ENCODE measurements at places on chromosomes 16 and 17.

DNA sequence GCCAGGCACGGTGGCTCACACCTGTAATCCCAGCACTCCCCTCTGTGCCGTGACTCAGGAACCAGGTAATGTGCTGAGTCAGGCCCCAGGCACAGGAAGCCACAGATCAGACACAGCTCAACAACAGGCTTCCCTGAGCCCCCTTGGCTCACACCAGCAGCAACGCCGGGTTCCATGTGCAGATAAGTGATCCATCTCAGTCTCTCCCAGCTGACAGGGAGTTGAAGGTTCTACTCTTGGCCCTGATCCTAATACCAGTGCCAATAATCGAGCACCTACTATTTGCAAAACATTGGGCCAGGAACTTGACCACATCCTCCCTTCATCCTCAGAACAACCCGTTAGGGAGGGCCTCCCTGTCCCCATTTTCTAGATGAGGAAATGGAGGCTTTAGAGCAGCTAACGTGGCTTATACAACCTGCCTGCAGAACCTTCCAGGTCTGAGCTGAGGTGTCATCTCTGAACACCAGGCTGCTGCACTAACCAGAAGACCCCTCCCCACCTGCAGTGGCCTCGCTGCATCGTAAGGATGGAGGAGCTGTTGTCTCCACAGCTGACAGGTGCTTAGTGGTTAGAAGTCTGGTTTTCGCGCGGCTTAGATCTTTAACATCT, 64.8 kb upstream of the AMZ2 start:
- DNase-seq, result no peak

- DNase-seq, result no peak
These were observed 54.6 kb downstream of the STX8 start for GRCh38 chr17:9521062-9521461.

DNA sequence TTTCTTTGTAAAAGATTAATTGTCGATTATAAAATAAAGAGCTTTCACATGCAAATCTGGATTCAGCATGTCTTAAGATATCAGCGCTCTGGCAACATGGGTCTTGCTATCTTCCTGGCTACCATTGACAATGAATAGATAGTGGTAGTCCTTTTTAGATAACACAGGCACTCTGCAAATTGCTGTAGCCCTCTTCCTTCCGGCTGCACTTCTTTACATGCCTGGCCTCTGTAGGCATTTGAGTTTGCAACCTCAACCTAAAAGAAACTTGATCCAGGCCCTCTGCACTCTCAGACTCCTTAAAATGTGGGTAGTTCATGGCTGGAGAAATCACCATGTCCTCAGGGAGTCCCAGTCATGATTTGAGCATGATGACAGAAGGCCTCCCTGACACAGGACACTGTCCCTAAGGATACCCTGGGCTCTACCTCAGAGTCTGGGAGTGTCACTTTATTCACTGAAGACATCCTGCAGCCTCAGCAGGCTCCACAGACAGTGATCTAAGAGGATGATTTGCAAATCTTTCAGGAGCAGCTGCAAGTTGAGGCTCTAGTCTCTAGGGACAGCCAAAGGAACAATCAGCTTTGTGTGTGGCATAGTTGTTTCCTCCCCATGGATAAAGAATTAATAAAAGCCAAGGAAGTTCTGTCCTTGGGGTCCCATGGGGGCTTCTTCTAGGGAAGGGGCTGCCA, 529.4 kb downstream of the RBFOX1 start:
- no peak for DNase-seq

- no peak for DNase-seq
These were observed 183.1 kb downstream of the SALL1 start for GRCh38 chr16:50967827-50968612.

- DNase-seq, result no peak
These were observed 16.6 kb downstream of the DPEP1 start for GRCh38 chr16:89629827-89630610.

GRCh38 chr17:55607731-55608341, 96.6 kb upstream of the SMIM36 start:
- peak; percentile 92 for DNase-seq

Measured in H4 (cell line).